NCI-H1930 (cell line): ENCODE measurements at places on chromosomes 2 and 18.
A peak's percentile ranks its signal among the peaks of the same experiment; 100 is the strongest.

GRCh38 chr18:45275367-45276113 is 339.7 kb upstream of the SLC14A2 start:
- no peak for DNase-seq

DNA sequence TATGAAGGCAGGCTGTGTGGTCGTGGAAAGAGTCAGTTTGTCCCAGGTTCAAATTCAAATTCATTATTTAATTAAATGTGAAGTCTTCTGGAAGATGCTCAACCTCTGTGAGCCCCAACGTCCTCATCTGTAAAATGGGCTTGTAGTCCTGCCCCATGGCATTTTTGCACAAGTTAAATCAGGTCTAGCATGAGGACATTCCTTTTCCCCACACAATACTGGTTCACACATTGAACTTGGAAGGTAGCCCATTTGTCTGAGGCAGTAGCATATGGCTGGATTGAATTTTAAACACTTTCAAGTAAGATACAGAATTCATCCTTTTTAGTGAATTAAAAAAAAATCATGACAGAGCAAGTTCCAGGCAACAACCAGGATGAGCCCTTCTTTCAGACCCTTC is 665.4 kb upstream of the HS6ST1 start:
- no peak for DNase-seq

- DNase-seq: no peak
These were observed 12.7 kb upstream of the SERPINB7 start for GRCh38 chr18:63762518-63762917.

DNA sequence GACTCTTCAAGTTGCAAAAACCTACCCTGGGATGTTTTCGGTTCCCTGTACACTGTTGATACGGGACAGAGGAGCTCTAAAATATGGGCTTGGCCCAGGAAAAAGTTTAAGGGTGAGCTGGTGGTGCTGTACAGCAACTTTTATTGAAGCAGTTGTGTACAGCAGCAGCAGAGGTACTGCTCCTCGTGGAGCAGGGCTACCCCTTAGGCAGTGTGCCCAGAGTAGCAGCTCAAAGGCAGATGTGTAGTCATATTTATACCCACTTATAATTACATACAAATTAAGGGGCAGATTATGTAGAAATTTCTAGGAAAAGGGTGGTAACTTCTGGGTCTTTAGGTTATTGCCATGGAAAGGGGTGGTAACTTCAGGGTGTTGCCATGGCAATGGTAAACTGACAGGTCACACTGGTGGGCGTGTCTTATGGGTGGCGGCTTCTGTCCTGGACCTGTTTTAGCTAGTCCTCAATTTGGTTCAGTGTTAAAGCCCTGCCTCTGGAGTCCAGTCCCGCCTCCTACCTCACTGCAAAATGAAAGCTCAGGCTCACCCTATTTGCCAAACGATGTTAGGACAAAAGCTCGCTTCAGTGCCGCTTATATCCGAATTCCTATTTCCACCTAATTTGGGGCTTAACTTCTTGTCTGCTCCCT is 203.2 kb downstream of the ETAA1 start:
- DNase-seq: no peak

- no peak for DNase-seq
These were observed 92.8 kb upstream of the NEDD4L start for GRCh38 chr18:57951117-57951796.

GRCh38 chr2:151729837-151730236 is 4.4 kb downstream of the NEB start:
- no peak for DNase-seq

DNA sequence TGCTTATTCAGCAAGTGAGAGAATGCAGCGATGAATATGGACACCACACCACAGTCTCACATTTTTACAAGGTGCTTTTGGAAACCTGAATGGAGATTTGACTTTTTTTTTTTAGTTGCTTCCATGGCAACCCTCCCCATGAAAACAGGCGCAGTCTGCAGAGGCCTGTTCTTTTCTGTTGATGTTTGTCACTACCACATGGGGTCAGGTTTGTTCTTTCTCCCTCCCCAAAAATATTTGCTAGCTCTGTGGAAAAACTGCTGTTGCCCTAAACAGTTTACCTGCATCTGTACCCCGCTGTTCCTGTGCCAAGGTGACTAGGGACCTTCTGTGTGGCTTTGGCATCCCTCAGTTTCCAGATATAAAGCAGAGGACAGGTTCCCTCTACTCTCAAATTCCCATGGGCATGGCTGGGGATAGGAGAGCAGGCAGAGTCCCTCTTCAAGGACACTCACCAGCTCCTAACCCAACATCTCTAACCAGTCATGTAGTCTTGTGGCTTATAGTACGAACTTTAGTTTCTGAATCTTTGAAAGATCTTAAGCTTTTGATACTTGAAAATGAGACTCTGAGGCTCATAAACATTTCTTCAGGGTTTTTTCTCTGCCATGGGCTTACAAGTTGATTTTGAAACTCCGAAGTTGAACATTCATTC is 14.7 kb upstream of the MAPRE2 start:
- no peak for DNase-seq

GRCh38 chr2:15158100-15158499 is 403.0 kb downstream of the NBAS start:
- no peak for DNase-seq

- peak; percentile 32 for DNase-seq
These were observed 468 bp upstream of the SATB2 start for GRCh38 chr2:199458009-199458805.

- DNase-seq: no peak
These were observed 64.6 kb downstream of the CD226 start for GRCh38 chr18:69882965-69883668.

- DNase-seq: no peak
These were observed 39.4 kb upstream of the NCKAP5 start for GRCh38 chr2:133607679-133608078.
